ENCODE measurements at places on chromosomes 6 and 20.

GRCh38 chr6:38774929-38775707 is 60.0 kb downstream of the DNAH8 start:
- DNase-seq = no peak

GRCh38 chr20:31568041-31568731 is 36.9 kb upstream of the ID1 start:
- no peak for DNase-seq

DNA sequence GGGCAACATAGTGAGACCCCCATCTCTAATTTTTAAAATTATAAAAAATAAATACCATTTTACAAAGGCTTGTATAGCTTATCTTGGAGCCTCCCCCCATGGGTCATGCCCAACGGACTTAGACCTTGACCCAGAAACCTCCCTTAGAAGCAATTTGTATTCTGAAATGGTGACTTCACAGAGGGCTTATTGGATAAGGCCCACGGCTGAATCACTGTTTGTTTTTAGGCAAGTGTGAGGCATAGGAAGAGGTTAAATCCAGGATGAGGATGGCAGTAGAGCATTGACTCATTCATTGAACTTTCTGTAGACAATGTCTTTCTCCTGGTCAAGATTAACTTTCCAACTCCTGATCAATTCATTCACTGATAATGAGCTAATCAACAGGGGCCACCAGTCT is 6.2 kb upstream of the SNAI1 start:
- DNase-seq = no peak

- no peak for DNase-seq
Observed at GRCh38 chr6:141510803-141511202, 621.9 kb upstream of the GJE1 start.

Measured in left kidney (tissue), 8 donors.